ENCODE measurements at places on chromosomes 1 and 21. TPM values are rescaled to one million over a fixed set of nuclear protein-coding genes. Genes with fewer than 3 reads are reported as not detected.

DNA sequence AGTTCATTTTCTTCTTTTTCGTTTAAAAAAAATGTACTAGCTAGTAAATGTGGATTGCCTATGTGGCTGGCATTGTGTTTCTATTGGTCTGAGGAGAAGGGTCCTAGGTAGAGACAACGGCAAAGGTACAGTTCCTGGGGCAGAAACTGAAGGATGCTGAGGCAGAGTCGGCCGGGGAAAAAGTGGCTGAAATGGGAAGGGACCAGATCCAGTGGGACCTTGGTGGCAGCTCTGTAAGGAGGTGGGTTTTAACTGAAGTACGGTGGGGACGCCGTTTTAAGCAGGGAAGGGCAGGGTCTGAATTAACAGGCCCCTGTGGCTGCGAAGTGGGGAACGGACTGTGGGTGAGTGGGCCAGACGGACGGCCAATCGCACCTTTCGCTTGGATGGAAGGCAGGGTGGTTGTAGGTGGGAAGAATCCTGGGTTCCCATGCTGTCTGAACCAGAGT is 420 bp upstream of the VPS13D start:
- no peaks in the 10 kb centered on the region for H3K36me3 ChIP-seq
- DNase-seq, result no peak
- no peaks in the 10 kb centered on the region for H3K27me3 ChIP-seq
- no peak overlapping the region for H3K4me3 ChIP-seq
- no peak overlapping the region for H3K27ac ChIP-seq

GRCh38 chr1:203465146-203465798 is 10.3 kb upstream of the PRELP start:
- no peak for DNase-seq
- no peak overlapping the region for H3K4me3 ChIP-seq
- no peaks in the 10 kb centered on the region for H3K27me3 ChIP-seq

The HDGF gene
- 161 TPM for total RNA-seq

The APCS gene
- total RNA-seq, result not detected

The FAM43B gene
- not detected for total RNA-seq

The TSTD1 gene
- total RNA-seq, result 15.7 TPM
